Tracheal epithelial cell (primary cell): ENCODE measurements at places on chromosomes 12 and 14. TPM values are rescaled to one million over a fixed set of nuclear protein-coding genes. Genes with fewer than 3 reads are reported as not detected.

IL22 gene
- total RNA-seq = not detected in 2 replicates

PNN gene
- total RNA-seq = 10.4 and 10.9 TPM in 2 replicates

TAS2R8 gene
- not detected in 2 replicates for total RNA-seq

HSPB8 gene
- 0.43 and 14.9 TPM in 2 replicates for total RNA-seq

ANKS1B gene
- total RNA-seq = 0.48 TPM in 1 of 2 replicates, not detected in the other

PLCZ1 gene
- not detected in 2 replicates for total RNA-seq
